Hematopoietic multipotent progenitor cell treated with erythropoietin and hydrocortisone succinate and interleukin-3 and kit ligand, for 4 days (in vitro differentiated cells): ENCODE measurements at places on chromosomes 4 and X.

- DNase-seq = peak; percentile 34
These were observed 86.3 kb downstream of the BCOR start for GRCh38 chrX:40011322-40012038.

DNA sequence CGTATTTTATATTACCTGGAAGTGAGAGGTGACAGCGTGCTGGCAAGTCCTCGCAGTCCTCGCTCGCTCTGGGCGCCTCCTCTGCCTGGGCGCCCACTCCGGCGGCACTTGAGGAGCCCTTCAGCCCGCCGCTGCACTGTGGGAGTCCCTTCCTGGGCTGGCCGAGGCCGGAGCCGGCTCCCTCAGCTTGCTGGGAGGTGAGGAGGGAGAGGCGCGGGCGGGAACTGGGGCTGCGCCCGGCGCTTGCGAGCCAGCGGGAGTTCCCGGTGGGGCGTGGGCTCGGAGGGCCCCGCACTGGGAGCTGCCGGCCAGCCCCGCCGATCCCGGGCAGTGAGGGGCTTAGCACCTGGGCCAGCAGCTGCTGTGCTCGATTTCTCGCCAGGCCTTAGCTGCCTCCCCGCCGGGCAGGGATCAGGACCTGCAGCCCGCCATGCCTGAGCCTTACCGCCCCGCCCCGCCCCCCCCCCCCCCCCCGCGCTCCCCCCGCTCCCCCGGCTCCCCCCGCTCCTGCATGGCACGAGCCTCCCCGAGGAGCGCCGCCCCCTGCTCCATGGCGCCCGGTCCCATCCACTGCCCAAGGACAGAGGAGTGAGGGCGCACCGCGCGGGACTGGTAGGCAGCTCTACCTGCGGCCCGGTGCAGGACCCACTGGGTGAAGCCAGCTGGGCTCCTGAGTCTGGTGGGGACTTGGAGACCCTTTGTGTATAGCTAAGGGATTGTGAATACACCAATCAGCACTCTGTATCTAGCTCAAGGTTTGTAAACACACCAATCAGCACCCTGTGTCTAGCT lies 298.9 kb upstream of the MAGEB16 start:
- no peak for DNase-seq

DNA sequence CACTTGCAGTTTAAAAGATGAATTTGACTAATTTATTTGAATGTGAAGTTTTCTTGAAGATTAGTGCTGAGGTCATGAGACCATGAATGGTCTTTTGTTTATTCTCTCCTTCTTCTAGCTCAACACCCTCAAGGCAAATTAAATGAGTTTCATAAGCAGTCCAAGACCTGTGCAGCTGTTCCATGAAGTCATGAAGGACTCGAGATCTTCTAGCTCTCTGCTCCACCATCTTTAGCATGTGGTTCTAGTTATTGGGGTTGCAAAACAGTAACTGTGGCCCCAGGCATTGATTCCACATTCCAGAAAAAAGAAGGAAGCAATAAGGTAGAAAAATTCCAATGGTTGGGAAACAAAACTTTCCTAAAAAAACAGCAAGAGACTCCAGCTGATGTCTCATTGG lies 84.2 kb upstream of the HS3ST1 start:
- no peak for DNase-seq

DNA sequence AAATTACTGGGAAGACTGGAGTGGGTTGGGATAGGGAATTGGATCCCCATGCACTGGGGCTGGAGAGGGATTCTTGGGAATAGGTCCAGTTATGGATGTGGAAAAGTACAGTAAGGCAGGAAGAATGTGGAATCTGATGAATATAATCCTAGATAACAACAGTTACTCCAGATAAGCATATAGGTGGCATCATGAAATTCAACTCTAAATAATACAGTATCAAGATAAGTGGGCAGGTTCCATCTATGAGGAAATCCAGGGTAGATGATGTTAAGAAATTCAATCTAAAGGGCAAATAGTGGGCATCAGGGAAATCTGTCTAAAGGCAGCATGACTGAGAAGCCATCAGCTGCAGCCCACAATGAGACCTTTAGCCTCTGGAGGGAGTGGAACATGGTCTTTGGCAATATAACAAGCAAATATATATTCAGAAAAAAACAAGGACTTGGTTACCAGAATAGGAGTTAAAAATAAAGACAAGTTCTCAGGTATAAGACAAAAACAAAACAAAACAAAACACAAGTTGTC lies 1.2 kb downstream of the DTHD1 start:
- no peak for DNase-seq

GRCh38 chrX:121832446-121832845 lies 785.0 kb downstream of the GLUD2 start:
- no peak for DNase-seq

DNA sequence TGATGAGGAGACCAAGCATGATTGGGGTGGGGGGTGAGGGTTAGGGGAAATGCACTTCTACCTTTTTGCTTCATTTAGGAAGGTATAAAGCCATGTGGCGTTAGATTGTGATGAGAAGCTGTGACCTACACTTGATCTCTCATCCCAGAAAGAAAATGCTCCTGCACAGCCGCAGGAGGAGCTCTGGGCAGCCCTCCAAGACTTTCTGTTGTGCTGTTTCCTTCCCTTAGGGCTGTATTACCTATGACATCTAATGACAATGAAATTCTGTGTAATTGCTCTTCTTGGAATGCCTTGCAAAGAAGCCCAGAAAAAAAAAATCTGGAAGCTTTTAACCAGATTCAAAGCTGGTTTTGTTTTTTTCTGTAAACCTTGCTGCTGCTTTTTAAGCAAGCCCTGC lies 13.4 kb downstream of the PRPS2 start:
- DNase-seq = no peak

- DNase-seq = no peak
These were observed 136.2 kb downstream of the SHROOM3 start for GRCh38 chr4:76571274-76571673.

- no peak for DNase-seq
These were observed 22.8 kb upstream of the TMEM271 start for GRCh38 chr4:598925-599324.

DNA sequence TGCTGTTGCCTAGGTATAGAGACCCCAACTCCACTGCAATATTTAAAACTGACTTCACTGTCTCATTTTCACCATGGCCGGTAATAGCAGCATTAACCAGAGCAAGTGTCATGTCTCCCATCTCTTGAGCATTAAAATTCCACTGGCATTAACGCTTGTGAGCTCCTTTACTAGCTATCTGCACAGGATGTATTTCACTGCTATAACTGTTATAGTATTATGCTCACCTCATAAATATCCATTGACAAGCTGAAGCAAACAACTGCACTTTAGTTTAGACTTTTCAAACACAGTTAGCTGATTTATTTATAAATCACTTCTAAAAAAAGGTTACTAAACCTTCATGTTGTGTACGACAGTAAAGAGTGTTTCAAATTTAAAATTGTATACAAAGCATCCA lies 157.8 kb downstream of the ANTXR2 start:
- DNase-seq = no peak

- DNase-seq = no peak
These were observed 52.4 kb upstream of the IL21 start for GRCh38 chr4:122673252-122673651.

- DNase-seq = no peak
These were observed 430.2 kb upstream of the ZFP42 start for GRCh38 chr4:187565416-187565815.

DNA sequence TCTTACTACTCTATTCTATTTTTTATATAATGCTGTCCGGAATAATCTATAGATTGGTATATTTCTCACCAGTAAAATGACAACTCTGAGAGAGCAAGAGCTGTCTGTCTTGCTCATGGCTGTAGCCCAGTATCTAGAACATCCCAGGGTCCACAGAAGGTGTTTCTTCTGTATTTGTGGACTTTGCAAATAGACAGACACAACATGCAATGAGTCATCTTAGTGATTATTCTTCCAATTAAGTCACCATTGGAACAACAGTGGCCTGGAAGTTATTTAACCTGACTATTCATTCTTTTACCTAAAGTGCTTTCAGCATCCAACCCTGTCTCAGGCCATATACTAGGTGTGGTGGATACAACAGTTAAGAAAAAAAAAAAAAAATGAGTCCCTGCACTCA lies 179.5 kb downstream of the PPARGC1A start:
- DNase-seq = no peak

DNA sequence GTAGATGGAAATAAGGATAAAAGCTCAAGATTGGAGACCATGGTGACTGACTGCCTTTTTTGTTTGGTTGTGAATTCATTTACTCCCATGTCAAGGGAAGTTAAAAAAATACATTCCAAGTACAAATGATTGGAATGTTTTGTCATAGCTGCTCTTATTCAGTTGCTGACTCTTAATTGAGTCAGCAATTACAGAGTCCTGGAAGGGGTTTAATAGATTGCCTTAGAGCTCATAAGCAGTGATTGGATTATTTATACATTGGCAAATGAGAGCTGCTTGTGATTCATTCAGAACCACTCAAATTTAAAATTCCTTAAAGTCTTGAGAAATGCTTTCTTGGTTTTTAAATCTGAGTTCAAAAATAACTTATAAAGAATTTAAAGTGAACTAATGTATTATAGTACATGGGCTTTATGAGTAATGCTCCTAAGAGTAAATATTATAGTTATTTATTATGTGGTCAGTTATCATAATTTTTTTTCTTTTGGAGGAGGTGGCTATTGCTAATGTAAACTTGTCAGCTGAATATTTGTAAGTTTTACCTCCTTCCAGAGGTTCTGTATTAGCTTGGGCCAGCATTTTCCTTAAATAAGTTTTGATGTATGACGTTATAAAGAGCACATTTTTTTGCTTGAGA lies 13.6 kb downstream of the JADE1 start:
- DNase-seq = no peak

GRCh38 chr4:145618932-145619638 lies at the start of gene MMAA:
Gene MMAA, plus strand, starts transcription at chr4:145619385. Its CDS starts 19,755 bp downstream, at chr4:145639140.
- peak; percentile 98 for DNase-seq
